ENCODE measurements at places on chromosomes 5 and 9.

DNA sequence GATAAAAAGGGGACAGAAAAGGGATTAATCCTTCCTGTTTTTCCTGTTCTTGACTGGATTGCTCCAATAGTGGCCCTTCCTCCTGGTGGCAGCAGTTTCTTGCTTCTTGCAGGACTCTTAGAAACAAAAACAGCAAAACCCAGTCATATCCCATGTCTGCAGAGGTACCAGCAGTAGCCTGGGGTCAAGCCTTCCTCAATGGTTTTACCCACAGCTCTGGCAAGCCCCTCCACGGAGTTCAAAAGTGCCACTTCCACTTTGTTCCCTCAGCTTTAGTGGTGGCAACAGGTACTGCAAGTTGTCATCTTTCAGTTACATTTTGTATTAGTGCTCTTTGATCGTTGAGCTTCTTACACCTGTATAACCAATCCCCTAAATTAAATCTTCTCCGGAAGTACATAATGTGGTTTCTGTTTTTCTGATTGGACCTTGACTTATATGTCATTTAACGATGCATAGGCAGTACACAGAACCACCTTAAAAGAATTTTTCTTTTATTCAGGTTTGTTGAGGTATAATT is 8.7 kb upstream of the RANBP6 start:
- DNase-seq: no peak

GRCh38 chr5:68479524-68479923 is 264.0 kb downstream of the PIK3R1 start:
- DNase-seq: no peak

- no peak for DNase-seq
Measured at GRCh38 chr5:169933127-169933526, 47.2 kb downstream of the INSYN2B start.

DNA sequence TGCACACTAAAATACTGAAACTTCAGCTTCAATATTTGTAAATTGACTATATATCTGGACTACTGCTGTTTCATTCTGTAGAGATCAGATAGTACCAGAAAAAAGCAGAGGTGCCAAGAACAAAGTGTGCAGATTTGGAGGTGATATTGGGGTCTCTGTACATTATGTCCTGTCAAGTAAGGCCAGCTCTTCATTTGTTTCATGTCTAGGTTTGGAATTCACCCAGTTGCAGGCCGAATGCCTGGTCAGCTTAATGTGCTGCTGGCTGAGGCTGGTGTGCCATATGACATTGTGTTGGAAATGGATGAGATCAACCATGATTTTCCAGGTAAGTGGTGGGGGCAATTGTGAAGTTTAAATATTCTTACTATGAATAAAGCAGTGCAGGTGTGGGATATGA is 96.9 kb downstream of the NNT start:
- DNase-seq: no peak

DNA sequence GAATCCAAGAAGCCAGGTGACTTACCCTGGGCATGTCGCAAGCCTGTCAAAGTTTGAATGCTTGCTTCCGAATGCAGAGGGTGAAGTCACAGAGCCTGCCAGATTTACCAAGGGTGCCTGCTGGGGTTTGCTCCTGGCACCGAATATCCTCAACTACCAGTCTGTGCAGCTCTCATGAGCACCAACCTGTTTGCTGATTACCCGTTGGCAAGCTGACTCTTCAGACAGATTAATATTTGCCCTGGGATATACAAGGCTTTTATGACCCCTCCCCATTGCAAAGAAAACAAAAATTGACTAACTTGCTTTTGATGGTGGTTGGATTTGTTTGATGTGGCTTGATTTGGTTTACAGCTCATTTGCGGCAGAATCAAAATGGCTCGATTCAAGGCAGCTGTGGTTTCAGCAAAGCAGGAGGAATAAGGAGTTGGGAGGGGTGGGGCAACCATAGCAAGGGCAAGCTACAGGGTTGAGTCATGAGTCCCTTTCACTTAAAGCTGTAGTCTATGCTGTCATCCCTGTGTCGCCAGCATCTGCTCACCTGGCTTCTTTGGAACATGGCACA is 82.3 kb upstream of the AGXT2 start:
- no peak for DNase-seq

GRCh38 chr5:128836571-128836970 is 128.7 kb upstream of the SLC27A6 start:
- no peak for DNase-seq

DNA sequence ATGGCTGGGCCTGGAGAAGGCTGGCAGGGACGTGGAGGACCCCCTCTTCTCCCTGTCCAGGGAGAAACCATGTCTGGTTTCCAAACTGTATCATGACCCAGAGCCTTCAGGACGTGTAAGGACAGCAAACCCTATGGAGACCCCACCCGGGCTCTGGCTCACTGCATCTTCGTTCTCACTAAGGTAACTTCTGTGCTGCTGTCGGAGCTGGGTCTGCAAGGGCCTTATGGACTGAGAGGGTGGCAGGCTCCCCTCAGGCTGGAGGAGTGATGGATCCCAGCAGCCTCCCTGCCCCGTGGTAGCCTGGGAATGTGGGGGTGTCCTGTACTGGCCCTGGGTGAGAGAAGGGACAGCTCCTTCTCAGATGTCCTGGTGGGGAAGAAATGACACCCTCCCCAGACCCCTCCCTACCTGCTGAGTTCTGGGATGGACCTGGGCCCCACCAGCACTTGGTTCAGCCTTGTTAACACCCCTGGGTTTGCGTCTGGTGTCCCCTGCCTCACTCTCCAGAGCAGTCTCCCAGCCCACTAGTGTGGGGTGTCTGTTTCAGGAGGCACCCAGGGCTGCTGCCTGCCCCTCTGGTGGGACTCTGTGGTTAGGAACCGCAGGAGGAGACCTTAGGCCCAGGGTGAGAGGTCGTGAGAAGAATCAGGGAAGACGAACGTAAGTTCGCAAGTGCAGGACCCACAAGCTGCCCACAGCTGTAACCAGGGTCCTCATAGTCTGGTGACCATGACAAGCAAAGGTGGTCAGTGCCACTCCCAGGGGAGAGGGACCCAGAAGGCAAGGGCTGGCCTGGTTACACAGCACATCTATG is 6.6 kb downstream of the SPATA31E1 start:
- no peak for DNase-seq

GRCh38 chr9:3277200-3277599 is 248.6 kb downstream of the RFX3 start:
- DNase-seq: no peak

- no peak for DNase-seq
Measured at GRCh38 chr5:14678773-14679334, 14.3 kb downstream of the OTULIN start.

GRCh38 chr5:135753990-135754389 is 80.5 kb upstream of the SLC25A48 start:
- no peak for DNase-seq

DNA sequence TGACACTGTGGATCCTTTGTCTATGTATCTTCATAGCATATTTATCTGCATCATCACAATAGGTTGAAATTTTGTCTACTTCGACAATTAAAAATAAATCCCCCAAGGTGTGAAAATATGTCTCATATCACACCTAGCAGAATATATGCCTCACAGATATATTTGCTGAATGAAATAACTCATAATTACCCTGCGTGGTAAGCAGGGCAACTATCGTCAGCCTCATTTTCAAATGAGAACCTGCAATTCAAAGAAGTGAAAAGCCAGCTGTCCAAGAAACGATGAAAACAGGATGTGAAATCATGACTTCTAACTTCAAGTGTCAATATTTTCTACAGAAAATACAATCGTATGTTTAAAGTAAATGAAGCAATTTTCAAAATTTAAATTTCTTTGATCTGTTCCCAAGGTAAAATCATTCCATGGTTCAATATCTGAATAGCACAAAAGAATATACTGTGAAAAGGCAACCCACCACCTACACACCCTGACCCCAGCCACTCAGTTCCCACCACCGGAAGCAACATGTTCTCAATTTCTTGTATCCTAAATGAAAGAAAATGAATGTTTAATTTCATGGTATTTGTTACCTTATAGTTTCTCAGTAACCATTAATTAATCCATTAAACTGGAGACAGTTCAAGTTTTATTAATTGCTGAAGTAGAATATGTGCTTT is 57.1 kb downstream of the TBCA start:
- no peak for DNase-seq

- DNase-seq: no peak
Measured at GRCh38 chr9:88524911-88525310, 10.1 kb upstream of the NXNL2 start.

- no peak for DNase-seq
Measured at GRCh38 chr9:113368982-113369854, 7.6 kb downstream of the HDHD3 start.

DNA sequence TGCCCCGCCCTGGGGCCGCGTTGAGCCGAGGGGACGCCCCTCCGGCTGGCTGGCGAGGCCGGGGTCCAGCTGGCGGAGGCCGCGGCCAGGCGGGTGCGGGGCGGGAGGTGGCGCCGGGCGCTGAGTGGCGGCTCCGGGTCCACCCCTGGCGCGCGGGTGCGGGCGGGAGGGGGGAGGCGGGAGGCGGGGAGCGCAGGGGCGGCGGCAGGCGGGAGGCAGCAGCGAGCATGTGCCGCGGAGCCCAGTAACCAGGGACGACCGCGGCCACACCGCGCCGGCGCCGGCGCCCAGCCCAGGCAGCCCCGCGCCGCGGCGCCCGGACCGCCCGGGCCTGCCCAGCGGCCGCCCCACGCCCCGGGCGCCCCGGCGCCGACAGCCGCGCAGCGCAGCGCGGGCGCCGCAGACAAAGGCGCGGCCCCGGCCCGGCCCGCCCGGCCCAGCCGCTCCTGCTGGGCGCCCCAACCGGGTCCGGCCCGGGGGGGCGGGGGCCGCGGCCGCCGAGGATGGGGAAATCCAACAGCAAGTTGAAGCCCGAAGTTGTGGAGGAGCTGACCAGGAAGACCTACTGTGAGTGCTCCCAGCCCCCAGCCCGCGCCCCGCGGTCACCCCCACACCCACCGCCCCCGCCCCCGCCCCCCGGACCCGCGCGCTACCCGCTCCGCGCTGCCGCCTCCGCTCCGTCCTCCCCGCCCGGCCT is at the start of gene NCS1:
Gene NCS1 (plus strand): TSS at position 244 of the 697 bp plus-strand sequence. CDS start 260 bp downstream, at position 504.
- DNase-seq: no peak

DNA sequence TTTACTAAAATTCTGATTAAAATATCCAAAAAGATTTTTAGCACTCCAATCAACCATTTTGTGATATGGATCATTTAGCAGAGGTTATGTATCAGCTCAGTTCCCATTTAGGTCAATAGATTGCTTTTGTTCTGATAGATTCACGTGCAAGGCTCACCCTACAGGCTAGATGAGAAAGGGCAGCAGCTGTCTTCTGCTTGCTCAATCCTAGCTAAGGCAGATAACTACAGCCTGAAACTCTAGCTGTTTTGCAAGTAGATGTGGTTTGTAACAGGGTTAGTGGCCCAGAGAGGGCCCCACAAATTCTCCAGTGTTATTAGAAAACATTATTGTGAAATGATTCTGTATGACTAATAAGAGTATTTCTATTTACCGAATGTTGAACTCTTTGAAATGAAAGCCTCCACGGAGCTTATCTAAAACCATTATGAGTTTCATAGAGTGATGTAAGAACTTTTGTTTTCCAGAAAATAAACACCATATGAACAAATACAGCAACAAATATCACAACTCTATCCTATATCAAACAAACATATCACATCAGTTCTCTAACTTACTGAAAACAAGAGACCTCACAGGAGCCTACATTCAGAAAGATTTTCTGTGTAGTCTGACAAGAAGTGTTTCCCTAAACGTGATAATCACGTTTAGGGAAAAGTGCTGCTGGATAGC is 841.9 kb upstream of the ACO1 start:
- no peak for DNase-seq

GRCh38 chr5:59587489-59588337 is 305.8 kb downstream of the PDE4D start:
- DNase-seq: no peak

DNA sequence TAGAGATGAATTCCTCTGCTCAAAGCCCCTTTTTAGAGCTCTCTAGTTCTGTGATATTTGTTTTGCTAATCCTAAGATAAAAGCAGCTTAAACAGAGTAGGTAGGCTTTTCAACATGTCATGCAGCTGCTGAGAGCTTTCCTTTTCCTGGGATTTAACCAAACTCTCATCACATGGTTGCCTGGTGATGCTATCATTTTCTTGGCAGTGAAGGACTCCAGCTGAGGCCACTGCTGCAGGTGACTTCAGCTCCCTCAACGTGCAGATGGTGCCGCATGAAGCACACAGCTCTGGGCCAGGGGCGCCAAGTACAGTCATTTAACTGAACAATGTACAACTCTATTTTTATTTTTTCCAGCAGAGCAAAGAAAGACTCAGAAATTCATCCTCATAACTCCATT is 42.2 kb downstream of the SECISBP2 start:
- no peak for DNase-seq
